ENCODE measurements at places on chromosomes 4 and X. TPM values are rescaled to one million over a fixed set of nuclear protein-coding genes. Genes with fewer than 3 reads are reported as not detected.

GRCh38 chr4:139210486-139210885 is 33.5 kb upstream of the ELF2 start:
- no peaks in the 10 kb centered on the region for H3K36me3 ChIP-seq
- no peak for DNase-seq
- no peak overlapping the region for H3K4me3 ChIP-seq
- peaks cover 3% of the 10 kb centered on the region for H3K4me1 ChIP-seq
- no peaks in the 10 kb centered on the region for H3K27me3 ChIP-seq

- DNase-seq: no peak
- no peak overlapping the region for H3K4me3 ChIP-seq
- H3K27ac ChIP-seq: no peak overlapping the region
- H3K4me1 ChIP-seq: no peaks in the 10 kb centered on the region
Observed at GRCh38 chrX:47091149-47091775, 13.0 kb downstream of the RGN start.

DNA sequence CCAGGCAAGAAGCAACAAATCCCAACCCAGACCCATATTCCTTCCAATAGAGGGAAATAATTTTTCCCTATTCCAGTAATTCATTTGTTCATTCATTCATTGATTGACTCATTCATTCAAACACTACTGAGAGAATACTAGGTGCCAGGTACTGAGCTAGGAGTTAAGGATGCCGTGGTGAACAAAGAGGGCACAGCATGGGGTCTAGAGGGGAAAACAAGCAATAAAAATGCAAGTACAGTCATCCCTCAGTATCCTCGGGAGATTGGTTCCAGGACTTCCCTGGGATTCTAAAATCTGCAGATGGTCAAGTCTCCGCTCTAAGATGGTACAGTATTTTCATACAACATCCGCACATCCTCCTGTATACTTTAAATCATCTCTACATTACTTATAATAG is 18.7 kb downstream of the RASGEF1B start:
- H3K4me3 ChIP-seq: peak overlapping the region; percentile 16
- H3K27ac ChIP-seq: peak overlapping the region; percentile 50
- no peak for DNase-seq
- no peaks in the 10 kb centered on the region for H3K27me3 ChIP-seq
- H3K36me3 ChIP-seq: no peaks in the 10 kb centered on the region
- H3K4me1 ChIP-seq: peaks cover 43% of the 10 kb centered on the region

DNA sequence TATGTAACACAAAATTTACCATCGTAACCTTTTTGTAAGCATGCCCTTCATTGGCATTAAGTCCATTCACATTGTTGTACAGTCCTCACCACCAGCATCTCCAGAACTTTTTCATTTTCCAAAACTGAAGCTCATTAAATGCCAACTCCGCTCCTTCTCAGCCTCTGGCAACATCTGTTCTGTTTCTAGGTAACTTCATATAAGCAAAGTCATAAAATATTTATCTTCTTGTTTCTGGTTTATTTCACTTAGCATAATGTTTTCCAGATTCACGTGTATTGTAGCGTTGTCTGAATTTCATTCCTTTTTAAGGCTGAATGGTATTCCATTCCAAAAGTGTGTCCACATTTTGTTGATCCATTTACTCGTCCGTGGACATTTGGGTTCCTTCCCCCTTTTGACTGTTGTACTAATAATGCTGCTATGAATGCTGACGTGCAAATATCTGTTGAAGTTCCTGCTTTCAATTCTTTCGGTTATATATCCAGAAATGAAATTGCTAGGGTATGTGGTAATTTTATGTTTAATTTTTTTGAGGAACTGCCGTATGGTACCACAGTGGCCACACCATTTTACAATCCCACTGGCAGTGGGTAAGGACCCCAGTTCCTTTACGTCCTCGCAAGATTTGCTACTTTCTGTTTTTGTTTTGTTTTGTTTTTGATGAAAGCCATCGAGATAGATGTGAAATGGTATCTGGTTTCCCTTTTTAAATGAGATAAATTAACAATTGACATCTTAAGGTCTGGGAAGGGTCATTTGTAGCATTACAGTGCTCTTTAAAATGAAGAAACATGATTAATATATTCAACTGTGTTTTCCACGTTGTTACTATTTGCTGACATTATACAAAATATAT is 63.4 kb downstream of the PTTG2 start:
- H3K27ac ChIP-seq: no peak overlapping the region
- H3K4me1 ChIP-seq: no peaks in the 10 kb centered on the region
- H3K4me3 ChIP-seq: no peak overlapping the region

GRCh38 chr4:148955564-148956297 is 513.5 kb upstream of the NR3C2 start:
- no peaks in the 10 kb centered on the region for H3K36me3 ChIP-seq
- H3K27ac ChIP-seq: no peak overlapping the region
- no peak overlapping the region for H3K4me3 ChIP-seq

GRCh38 chr4:3302786-3303564 is 10.2 kb downstream of the RGS12 start:
- peaks cover 16% of the 10 kb centered on the region for H3K27me3 ChIP-seq
- H3K27ac ChIP-seq: no peak overlapping the region
- H3K4me1 ChIP-seq: no peaks in the 10 kb centered on the region
- DNase-seq: no peak

DNA sequence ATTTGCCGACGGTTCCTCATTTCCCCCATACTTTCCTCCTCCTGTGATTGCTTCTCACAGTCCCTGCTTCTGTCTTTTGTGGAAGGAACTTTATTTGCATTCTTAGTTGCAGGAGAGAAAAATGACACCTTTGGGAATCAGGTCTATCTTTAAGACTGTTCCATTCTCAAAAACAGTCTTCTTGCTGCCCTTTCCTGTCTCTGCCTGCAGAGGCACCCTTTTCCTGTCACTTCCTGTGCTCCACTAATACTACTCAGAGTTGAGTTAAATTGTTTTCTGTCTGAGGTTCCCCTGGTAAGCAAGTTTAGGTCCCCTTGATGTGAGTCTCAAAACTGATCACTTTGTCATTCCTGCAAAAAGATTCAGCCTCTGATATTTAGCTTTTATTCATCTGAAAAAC is 208.8 kb upstream of the CLNK start:
- H3K36me3 ChIP-seq: no peaks in the 10 kb centered on the region
- H3K27me3 ChIP-seq: no peaks in the 10 kb centered on the region
- H3K27ac ChIP-seq: no peak overlapping the region
- no peak for DNase-seq
- no peaks in the 10 kb centered on the region for H3K4me1 ChIP-seq

DNA sequence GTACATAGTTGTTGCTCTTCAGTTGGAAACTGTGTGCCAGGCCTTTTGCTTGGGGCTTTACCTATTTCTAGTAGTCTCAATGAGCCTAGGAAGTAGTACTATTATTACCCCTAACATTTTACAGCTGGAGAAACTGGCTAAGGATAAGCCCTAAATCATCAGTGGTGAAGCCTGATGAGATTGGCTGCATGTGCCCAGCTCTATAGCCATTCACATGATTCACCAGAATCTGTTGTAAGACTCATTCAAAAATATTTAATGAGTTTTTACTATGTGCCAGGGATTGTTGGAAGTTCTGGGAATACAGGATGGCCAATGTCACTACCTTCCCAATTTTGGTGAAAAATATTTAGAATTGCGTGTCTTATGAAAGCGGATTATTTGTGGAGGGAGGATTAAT is 2.8 kb downstream of the KIT start:
- no peaks in the 10 kb centered on the region for H3K36me3 ChIP-seq
- H3K4me3 ChIP-seq: no peak overlapping the region
- H3K4me1 ChIP-seq: peaks cover 37% of the 10 kb centered on the region
- no peak for DNase-seq

DNA sequence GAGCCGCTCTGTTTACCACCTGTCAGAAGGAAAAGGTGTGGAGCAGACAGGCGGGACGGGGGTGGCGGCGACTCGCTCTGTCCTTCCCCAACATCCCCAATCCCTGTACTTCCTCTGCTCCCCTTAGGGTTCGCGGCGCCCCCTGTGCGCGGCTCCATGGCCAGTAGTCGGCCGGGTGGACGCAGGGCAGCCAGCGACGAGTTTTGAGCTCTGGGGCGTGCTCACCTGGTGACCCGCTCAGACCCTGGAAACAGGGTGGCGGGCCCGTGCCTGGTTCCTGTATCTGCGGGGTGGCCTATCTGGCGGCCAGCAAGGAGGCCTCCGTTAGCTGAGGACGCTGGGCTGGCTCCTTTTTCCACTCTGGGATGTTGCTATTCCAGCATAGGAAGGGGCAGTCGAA is 5.4 kb upstream of the MAGIX start:
- no peak for DNase-seq
- no peaks in the 10 kb centered on the region for H3K27me3 ChIP-seq
- H3K36me3 ChIP-seq: no peaks in the 10 kb centered on the region
- peaks cover 4% of the 10 kb centered on the region for H3K4me1 ChIP-seq
- H3K4me3 ChIP-seq: no peak overlapping the region

DNA sequence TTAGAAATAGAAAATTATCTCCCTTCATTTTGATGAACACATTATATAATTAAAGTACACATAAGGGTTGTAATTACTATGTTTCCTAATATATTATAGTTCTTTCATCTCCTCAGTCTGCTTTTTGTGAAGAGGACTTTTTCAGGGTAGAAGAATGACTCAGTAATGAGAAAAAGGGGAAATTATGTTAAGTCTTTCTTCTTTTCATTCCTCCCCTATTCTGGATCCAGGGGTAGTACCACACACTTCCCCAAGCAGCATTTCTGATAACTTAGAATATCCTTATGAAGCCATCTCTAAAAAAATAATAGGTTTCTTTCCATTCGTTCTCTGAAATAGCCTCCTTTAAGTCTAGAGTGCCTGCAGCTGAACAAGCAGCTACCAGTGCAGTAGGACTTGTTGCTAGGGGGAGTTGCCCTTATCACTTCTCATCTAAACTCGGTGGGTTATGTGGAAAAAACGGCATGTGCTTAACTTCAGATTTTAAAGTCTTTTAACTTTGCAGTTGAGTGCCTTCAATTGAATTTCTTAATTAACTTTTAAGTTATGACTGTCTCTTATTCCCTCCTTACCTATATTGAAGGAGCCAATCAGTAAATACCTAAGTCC is 184.8 kb downstream of the ARHGAP24 start:
- no peaks in the 10 kb centered on the region for H3K36me3 ChIP-seq
- no peak for DNase-seq
- no peaks in the 10 kb centered on the region for H3K4me1 ChIP-seq
- no peak overlapping the region for H3K27ac ChIP-seq

- H3K4me1 ChIP-seq: no peaks in the 10 kb centered on the region
- no peaks in the 10 kb centered on the region for H3K27me3 ChIP-seq
- no peak for DNase-seq
- H3K4me3 ChIP-seq: no peak overlapping the region
- no peaks in the 10 kb centered on the region for H3K36me3 ChIP-seq
Observed at GRCh38 chrX:79259073-79259689, 108.0 kb downstream of the ITM2A start.

- H3K4me1 ChIP-seq: no peaks in the 10 kb centered on the region
- H3K27ac ChIP-seq: no peak overlapping the region
- no peak for DNase-seq
- H3K27me3 ChIP-seq: no peaks in the 10 kb centered on the region
- H3K4me3 ChIP-seq: no peak overlapping the region
- no peaks in the 10 kb centered on the region for H3K36me3 ChIP-seq
Observed at GRCh38 chr4:59240011-59240410, 1960.1 kb upstream of the ADGRL3 start.

GRCh38 chr4:177968817-177969442 is 526.7 kb upstream of the AGA start:
- no peaks in the 10 kb centered on the region for H3K36me3 ChIP-seq
- no peak overlapping the region for H3K4me3 ChIP-seq
- H3K27ac ChIP-seq: no peak overlapping the region
- DNase-seq: no peak
- H3K27me3 ChIP-seq: no peaks in the 10 kb centered on the region

DNA sequence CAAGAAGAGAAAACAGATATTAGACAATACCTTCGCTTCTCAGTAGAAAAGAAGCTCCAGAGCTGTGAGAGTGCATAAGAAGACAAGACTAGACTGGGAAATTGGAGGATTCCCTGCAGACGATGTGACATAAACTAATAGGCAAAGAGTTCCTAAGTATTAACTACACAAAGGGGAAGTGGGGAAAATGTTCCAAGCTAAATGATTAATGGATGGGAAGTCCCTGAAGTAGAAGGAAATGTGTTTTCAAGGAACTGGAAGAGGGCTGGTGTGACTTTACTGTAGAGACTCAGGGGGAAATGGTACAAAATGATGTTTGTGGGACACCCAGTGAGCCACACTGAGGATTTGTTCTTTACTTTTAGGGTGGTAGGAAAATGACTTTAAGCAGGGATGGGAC is 69.7 kb upstream of the DCLK2 start:
- DNase-seq: no peak
- no peaks in the 10 kb centered on the region for H3K36me3 ChIP-seq
- H3K4me1 ChIP-seq: no peaks in the 10 kb centered on the region
- no peak overlapping the region for H3K27ac ChIP-seq

- peaks cover 10% of the 10 kb centered on the region for H3K36me3 ChIP-seq
- no peak for DNase-seq
- no peaks in the 10 kb centered on the region for H3K4me1 ChIP-seq
- no peaks in the 10 kb centered on the region for H3K27me3 ChIP-seq
- H3K27ac ChIP-seq: no peak overlapping the region
- H3K4me3 ChIP-seq: no peak overlapping the region
Observed at GRCh38 chr4:99013884-99014523, 18.5 kb downstream of the METAP1 start.

DNA sequence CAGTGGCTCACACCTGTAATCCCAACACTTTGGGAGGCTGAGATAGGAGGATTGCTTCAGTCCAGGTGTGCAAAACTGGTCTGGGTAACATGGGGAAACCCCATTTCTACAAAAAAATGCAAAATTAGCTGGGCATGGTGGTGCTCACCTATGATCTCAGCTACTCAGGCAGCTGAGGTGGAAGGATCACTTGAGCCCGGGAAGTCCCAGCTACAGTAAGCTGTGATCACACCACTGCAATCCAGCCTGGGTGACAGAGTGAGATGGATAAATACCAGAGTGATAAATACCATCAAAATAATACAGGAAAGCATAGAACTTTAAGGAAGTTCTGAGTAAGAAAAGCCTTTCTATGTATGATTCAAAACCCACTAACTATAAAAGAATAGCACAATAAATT is 52.8 kb downstream of the LRBA start:
- no peak overlapping the region for H3K4me3 ChIP-seq
- H3K4me1 ChIP-seq: no peaks in the 10 kb centered on the region
- no peaks in the 10 kb centered on the region for H3K27me3 ChIP-seq

- H3K27ac ChIP-seq: no peak overlapping the region
- peaks cover 14% of the 10 kb centered on the region for H3K4me1 ChIP-seq
- H3K4me3 ChIP-seq: no peak overlapping the region
- DNase-seq: no peak
Observed at GRCh38 chr4:174425669-174426068, 96.6 kb downstream of the HPGD start.

DNA sequence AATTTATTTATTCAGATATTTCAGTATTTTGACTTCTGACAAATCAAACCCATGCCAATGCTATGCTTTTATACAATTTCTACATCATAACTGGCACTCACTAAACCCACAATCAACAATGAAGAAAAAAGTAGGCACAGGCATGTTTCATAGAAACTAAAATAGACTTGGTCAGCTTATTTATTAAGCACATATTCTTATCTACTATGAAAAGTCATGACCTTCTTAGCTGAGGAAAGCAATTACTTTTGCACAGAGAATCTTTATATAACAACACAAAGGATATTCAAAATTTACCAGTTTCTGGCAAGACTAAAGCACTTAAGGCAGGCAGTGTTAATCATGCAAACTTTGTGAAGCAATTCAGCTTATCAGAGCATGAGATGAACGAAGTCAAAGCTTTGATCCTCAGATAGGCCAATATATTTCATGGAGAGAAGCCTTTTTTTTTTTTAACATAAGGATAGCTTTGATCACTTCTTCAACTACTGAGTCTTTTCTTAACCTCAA is 490.6 kb downstream of the INPP4B start:
- DNase-seq: no peak
- H3K36me3 ChIP-seq: peaks cover 6% of the 10 kb centered on the region
- H3K4me3 ChIP-seq: no peak overlapping the region
- no peaks in the 10 kb centered on the region for H3K27me3 ChIP-seq
- peaks cover 28% of the 10 kb centered on the region for H3K4me1 ChIP-seq

Gene PNMA6A
- 0.41 TPM for polyA plus RNA-seq

Gene TMEM154
- polyA plus RNA-seq: 52.5 TPM

Measured in keratinocyte (primary cell).